Activated CD4-positive, alpha-beta T cell treated with anti-CD3 and anti-CD28 coated beads, Interleukin-2, amount 10 ng/mL, durations not matched to agents 7 days and 5 days (primary cell): ENCODE measurements at places on chromosomes 13 and 19. TPM values are rescaled to one million over a fixed set of nuclear protein-coding genes. Genes with fewer than 3 reads are reported as not detected.

DNA sequence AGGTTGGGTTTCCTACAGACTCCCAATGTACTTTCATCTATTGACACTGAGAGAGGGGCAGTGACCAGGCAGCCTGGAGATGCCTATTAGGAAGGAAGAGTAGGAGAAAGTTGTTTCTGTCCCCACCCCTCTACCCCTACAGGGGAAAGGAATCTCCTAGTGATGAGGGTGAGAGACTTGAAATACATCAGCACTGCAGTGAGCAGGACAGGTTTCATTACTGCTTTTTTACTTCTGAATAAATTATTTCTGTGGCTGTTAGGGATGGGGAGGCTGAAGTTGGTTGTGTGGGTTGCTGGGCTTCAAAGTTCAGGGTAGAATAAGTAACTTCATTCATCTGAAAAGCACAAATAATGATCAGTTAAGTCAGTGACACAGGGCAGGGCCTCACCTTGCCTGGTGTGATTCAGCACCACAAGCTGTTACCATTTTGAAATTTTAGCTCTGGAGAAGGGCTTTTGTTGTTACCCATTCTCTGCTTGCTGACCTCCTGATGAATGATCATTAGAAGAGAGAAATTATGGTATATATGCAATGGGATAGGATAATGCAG is 19.3 kb downstream of the CEACAM1 start:
- no peak for DNase-seq

PEG3 gene
- total RNA-seq: not detected

DNA sequence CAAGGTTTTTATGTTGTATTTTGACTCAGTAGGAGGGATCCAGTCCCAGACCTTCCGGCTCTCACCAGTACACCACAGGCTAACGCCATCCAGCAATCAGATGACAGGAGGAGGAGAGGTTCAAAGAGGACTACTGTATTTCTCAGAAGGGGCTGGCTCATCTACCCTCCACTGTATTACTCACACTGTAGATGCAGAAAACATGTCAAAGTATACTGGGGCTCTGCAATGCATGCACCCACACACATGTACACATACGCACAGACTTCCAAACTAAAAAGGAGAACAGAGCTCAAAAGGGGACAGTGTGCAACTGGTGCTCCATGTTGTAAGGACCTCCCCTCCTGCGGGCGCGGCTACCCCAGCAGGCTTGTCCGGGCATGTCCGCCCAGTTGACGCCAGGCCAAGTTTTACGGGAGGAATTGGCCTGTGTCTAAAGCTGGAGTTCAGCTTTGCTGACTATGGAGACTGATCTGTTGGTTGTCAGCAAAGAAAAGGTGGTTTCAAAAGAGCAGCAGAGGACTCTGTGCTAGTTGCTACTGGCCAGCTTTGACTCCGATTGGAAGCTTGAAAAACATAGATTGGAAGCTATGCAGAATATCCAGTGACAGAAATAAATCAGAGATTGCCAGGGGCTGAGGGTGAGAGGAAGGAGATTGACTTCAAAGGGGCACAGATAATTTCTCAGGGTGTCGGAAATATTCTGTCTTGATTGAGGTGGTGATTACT is 314.2 kb downstream of the DLEU7 start:
- DNase-seq: peak; percentile 25

DNA sequence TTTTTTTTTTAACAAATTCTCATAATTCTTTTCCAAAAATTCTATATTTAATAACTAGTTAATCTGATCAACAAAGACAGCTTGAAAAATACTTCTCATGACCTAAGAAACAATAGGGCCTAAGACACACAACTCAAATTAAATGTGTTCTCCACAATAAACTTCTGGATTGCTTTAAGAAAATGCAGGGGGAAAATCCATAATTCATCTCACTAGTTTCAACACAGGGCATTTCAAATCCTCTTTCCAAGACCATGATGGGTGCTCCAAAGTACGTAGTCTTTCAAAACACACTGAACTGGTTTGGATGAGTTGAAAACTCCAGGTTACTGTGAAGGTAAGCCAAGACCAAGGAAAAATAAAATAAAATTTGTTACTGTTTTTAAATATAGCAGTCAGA is 62.6 kb downstream of the DCLK1 start:
- DNase-seq: no peak

- no peak for DNase-seq
Observed at GRCh38 chr13:110290826-110291225, 16.1 kb downstream of the COL4A1 start.

- peak; percentile 27 for DNase-seq
Observed at GRCh38 chr19:42284591-42285341, 15.7 kb downstream of the CIC start.

DNA sequence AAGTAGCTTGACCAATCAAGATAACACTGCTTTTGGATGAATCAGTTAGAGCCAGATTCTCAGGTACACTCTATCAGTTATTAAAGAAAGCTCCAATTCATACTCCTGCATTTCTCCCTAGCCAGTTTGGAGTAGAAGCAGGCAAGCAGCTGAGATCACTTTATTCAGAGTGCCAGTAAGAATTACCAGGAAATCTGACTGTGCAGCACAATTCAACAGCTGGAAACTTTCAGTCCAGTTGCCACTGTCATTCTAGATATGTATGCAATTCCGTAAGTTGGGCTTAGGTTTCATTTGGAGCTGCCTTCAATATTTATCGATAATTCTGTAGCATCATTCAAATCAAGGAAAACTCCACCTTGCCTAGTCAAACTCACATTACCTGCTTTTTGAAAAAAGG is 2625.6 kb upstream of the PCDH20 start:
- DNase-seq: no peak

RNF113B gene
- total RNA-seq: not detected

GRCh38 chr19:289651-290371 is 1.4 kb downstream of the PLPP2 start:
- peak; percentile 32 for DNase-seq

DNA sequence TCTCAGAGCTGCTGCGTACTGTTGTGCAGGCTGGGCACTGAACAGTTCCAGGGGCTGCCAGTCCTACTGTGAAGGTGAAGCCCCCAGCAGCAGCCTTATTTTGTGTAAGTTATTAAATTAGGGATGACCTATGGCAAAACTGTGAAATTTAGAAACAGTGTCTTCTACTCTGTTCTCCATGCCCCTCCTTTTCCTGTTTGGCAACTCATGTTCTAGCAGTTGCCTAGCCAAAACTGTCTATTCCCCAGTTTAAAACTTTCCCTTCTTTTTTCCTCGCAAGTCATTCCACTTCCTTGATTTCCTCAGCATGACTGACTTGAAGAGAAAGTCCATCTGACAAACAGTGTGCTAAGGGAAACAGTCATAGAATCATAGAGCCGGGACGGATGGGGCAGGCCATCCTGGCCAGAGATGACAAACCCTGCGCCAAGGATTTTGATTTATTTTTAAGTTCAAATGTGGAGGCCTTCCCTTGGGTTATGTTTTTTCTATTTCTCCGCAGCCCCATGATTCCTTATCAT is 78.1 kb upstream of the OLFM4 start:
- no peak for DNase-seq

- no peak for DNase-seq
Observed at GRCh38 chr19:35642798-35643254, 1.3 kb downstream of the ETV2 start.

- DNase-seq: no peak
Observed at GRCh38 chr13:94344126-94344818, 135.2 kb downstream of the DCT start.

OR10H1 gene
- total RNA-seq: not detected

DNA sequence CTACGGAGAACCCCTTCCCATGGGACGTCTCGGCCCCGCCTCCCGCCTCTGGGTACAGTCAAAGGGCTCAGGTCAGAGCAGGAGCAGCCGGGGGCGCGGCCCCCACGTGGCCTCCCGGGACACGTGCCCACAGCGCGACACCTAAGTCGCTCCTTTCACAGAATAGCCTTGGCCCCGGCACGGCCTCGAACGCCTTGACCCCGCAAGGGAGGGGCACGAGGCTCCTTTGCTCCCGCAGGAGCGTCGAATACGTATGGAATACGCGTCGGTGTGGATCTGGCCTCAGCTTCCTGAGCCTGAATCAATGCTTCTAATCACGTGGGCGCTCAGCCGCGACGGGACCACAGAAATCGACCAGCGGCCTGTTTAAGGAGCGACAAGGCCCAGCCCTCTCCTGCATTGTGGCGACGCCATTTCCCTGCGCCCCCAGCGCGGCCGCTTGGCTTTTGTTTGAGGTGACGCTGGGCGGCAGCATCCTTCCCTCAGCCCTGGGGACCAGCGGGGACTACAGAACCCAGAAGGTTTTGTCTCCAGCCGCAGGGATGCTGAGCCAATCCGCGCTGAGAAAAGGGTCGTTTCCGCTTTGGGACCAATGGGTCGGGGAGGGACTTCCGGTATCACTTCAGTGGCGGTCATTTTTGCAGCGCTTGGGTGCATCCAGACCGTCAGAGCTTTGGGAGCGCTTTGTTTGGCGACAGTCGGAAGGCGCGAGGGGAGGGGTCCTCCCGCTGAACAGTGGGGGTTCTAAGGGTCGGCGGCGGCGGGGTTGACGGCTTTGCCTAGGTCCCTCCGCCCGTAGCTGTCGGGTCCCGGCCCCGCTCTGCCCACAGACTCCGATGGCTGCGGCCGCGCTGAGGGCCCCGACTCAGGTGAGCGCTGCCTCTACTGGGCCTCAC is at the start of gene ZIK1:
ZIK1 (plus strand) TSS at position 625 of the 896 bp plus-strand sequence; CDS start at position 837, 212 bp downstream.
- DNase-seq: peak; percentile 92
